NCI-H2107 (cell line): ENCODE measurements at places on chromosomes 11 and 22.

DNA sequence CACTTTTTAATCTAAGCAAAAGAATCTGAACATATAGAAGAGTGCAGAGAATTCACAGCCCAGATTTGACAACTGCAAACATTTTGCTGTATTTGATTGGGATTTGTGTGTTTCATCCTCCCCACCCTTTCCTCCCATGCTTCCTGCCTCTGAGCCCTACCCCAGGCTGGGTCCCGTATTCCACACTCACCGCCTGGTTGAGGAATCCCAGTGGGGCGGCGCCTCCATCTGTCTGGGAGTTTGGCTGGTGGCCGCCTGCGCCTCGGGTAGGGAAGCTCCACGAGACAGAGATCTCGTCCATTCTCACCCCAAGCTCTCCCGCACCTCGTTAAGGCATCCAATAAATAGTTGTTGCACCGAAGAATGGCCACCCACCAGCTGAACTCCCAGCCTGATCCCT lies 105.9 kb upstream of the SLC22A12 start:
- DNase-seq, result no peak

- no peak for DNase-seq
Observed at GRCh38 chr11:1064167-1064566, 10.5 kb upstream of the MUC2 start.

DNA sequence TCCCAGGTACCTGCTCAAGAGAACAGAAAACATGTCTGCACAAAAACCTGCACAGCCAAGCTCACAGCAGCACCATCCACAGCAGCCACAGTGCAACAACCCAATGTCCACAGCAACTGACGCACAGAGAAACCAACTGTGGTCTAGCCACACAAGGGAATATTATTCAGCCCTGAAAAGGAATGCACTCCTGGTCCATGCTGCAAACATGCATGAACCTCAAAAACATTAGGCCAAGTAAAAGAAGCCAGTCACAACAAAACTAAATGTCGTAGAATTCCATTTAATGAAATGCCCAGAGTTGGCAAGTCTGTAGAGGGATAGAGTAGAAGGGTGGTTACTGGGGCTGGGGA lies 60.6 kb downstream of the MYEOV start:
- DNase-seq, result no peak

- peak; percentile 49 for DNase-seq
Observed at GRCh38 chr11:64996710-64997380, at the start of gene BATF2. Gene BATF2, minus strand, starts transcription at chr11:64996971. Its CDS starts 57 bp downstream, at chr11:64996914.
